ENCODE measurements at places on chromosomes 16 and 17.

GRCh38 chr16:69904495-69905170, 46.5 kb upstream of the CLEC18A start:
- DNase-seq: no peak

GRCh38 chr16:77985111-77985510, 37.2 kb upstream of the CLEC3A start:
- DNase-seq: no peak

DNA sequence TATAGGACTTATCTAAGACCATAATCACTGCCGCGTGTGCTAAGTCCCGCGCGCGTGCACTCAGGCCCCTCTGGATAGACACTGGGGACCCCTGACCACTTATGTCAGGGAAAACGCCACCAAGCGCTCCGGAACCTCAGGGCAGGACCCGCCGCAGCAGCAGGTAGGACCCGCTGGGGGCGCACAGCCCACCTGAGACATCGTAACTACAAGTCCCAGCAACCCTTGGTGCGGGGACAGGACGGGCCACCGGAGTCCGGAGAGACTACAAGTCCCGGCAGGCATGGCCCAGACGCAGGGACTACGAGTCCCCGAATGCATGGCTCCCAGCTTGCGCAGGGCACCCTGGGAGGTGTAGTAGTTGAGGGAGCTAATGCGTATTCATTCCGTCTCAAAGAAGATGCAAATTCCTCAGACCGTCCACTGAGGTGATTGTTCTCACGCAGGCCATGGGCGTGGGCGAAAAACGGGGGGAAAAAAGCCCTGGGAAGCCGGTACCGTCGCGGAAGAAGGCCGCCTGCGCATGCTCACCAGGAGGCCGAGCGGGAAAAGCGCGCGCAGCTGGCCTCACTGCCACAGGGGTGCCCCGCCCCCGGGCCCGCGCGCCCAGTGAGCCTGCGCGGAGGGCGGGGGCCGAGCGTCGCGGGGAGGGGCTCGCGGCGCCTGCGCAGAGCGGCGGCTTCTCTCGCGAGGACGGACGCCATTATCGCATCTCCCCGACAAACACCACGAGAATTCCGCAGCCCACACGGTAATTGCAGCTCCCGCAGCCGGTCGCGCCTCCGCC, at the start of gene BANP:
Gene BANP, plus strand, starts transcription at position 670 of the 787 bp plus-strand sequence. CDS start 23,682 bp downstream, outside the sequence.
- DNase-seq: peak; percentile 100

DNA sequence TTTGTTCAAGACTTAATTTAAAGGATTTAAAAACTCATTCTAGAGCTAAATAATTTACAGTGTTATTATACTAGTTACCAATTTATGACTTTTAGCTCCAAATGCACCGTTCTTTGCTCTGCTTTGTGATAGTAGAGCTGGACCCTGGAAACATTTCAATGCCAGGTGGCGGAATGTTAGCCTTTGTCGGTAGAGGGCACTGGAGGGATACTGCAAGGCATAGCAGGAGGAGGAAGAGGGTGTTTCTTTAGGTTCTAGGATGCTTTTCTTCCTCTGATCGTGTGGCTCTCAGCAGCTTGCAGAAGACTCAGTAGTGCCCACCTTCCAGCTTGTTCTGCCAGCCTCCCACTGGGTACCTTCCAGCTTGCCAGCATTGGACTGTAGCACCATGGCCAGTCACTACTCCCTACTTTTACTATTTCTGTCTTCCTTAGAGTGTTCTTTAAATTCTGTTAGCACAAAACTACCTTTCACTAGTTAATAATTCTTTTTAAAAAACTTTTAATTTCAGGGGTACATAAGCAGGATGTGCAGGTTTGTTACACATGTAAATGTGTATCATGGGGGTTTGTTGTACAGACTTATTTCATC, 325.3 kb downstream of the UTP18 start:
- DNase-seq: no peak

DNA sequence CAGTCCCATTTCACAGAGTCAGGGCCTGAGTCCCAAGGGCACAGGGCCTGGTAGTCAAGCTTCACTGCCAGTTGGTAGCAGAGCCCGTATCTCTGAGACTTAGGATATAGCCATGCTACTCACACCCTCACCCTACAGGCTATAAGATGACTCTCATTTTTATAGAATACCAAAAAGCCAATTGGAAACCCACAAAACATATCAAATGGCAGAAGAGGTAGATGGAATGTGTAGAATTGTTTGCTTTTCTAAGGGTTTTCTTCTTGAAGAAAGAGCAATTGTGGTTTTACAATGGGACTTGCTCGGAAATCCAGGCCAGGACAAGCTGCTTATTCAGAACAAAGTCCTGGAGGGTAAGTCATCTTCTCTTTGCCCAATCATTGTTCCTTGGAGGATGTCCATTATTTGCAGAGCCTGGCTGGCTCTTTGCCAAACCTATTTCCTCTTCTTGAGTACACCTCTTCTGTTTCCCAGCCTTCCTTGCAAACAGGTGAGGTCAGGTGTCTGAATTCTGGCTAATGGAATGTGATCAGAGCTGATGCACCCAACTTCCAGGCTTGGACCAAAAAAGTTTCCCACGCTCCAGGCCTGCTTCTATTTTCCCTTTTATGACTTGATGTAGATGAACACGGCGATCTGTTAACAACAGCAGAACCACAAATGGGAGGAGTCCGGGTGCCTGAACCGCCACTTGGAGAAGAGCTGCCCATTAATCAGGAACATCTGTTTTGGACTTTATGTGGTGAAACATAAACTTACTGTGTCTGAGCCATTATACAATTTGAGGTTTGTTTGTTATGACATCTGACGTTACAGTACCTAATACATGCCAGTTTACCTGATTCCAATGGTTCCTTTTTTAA, 16.9 kb upstream of the CCL22 start:
- no peak for DNase-seq

GRCh38 chr16:56363781-56364565, 61.4 kb downstream of the AMFR start:
- DNase-seq: no peak

DNA sequence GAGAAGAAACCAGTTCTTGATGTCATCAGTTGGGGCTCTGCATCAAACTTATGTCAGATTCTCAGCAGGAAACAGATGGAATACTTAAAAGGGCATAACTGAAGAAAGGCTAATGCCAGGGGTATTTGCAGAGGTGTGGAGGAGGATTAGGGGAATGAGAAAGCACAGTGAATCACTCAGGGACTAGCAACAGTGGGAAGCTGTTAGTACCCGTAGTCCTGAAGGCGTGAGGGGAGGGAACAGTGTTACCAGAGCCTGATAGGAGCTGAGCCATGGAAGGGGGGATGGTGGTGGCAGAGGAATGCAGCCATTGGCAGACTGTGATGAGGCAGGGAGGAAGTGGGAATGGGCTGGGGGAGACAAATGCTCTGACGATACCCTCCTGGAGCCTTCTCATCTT, 162.3 kb downstream of the UTP18 start:
- DNase-seq: no peak

- DNase-seq: no peak
These were observed 20.6 kb downstream of the CREBBP start for GRCh38 chr16:3859889-3860288.

Data from HTR-8/SVneo (cell line).